T-cell (primary cell): ENCODE measurements at places on chromosomes 2 and 18.

DNA sequence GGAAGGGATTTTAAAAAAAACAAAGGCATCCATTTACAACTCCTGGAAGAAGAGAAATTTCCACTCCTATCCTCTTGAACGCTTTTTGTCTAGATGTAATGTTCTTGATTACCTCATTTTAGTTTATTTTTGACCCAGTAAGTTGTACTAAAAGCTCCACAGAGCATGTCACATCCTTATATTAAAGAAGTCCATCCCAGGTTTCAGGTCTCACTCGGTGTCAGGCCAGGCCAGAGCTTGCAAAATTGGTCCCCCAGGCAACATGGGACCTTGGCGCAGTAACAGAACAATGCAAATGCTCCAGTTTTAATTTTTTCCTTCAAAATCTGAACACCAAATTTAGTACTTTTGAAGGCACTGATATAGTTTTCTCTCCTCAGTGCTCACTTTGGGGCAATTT, 218.4 kb upstream of the REV1 start:
- DNase-seq = no peak

GRCh38 chr2:226184940-226185615, 614.5 kb downstream of the IRS1 start:
- DNase-seq = no peak

DNA sequence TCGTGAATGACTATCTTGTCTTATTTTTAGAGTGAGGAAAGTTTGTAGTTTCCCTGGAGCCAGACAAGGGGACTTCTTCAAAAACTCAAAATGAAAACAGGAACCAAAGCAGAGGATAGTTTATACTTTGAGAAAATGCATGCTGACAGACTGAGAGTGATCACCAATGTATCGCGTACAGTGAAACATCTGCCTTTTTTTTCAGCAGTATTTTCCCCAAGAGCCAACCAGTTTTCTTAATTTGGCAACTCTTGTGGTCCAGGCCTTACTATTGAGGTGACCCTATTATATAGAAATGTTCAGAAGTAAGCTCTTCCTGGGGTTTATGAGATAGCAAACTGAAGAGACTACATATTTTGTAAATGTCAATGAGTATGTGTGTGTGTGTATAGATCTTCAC, 153.7 kb upstream of the VRK2 start:
- DNase-seq = no peak

DNA sequence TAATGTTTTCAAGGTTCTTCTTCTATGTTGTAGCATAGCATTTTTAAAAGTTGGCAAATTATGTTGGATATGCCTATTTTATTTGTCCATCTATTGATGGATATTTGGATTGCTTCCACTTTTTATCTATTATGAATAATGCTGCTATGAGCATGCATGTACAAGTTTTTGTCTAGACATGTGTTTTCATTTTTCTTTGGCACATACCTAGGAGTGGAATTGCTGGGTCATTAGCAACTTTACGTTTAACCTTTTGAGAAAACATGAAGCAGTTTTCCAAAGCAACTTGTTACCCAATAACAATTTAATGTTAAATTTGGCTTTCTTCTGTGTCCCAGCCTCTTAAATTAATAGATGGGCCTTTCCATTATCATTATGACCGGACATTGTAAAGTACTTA, 30.3 kb downstream of the DNAH6 start:
- DNase-seq = no peak

GRCh38 chr2:190119257-190119656, 56.7 kb upstream of the MSTN start:
- peak; percentile 11 for DNase-seq

GRCh38 chr2:59585655-59586054, 967.8 kb downstream of the BCL11A start:
- DNase-seq = no peak

DNA sequence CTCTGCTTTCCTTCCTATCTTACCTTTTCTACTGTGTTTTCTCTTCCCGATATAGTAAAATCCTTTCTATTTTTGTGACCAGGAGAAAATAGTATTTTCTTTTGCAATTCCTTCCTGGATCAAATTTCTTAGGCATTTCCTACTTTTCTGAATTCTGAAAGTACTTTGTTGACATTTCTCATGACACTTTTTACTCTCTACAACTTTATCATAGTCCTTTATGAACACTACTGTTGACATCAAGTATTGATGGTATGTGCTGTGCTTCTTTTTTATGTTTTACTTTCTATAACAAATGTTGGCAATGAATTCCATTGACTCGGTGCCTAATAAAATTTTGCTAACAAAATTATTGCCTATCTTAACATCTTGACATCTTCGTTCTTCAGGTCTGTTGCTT, 217.7 kb upstream of the TCF4 start:
- DNase-seq = no peak

DNA sequence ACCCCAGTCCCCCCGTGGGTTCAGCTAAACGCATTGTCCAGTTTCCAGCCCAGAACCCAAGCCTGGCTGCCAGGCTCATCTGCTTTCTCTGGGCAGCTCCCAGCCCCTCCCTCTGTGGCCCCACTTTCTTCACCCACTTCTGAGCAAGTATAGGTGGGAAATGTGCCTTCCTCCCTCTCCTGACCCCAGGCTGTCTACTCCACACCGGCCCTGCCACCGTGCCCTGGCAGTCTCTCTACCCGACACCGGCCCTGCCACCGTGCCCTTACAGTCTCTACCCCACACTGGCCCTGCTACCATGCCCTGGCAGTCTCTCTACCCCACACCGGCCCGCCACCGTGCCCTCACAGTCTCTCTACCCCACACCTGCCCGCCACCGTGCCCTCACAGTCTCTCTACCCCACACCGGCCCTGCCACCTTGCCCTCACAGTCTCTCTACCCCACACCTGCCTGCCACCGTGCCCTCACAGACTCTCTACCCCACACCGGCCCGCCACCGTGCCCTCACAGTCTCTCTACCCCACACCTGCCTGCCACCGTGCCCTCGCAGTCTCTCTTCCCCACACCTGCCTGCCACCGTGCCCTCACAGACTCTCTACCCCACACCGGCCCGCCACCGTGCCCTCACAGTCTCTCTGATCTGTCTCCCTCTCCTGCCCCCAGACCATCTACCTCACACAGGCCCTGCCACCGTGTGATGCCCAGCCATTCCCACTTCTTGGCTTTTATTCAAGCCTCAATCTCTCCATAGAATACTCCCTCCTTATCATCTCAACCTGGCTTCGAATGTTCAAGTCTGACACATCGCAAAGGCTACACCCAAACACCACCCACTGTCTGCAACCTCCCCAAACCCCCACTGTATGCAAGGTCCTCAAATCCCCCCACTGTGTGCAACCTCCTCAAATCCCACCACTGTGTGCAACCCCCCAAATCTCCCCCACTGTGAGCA, 108.9 kb downstream of the TPO start:
- no peak for DNase-seq

GRCh38 chr18:11544060-11544633, 65.2 kb upstream of the SLC35G4 start:
- no peak for DNase-seq

DNA sequence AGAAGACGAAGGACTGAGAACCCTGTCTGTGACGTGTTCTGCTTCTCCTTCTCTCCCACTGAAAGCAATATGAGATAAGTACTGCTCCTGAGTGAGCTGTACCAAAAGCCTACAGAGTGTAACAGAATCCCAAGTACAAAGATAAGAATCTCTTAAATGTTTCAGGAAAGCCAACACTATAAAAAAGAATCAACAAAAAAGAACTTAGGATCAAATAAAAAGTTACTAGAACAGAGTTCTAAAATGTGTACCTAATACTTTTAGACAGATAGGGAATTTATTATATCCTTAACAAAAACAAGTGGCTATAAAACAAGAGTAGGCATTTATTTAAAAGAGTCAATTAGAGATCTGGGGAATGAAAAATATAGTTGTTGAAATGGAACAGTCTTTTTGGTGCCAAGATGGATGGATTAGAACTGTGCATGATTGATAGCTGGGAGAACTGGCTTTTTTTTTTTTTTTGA, 49.0 kb downstream of the NCOA1 start:
- DNase-seq = no peak

- DNase-seq = no peak
These were observed 31.0 kb upstream of the GALR1 start for GRCh38 chr18:77218642-77219041.

DNA sequence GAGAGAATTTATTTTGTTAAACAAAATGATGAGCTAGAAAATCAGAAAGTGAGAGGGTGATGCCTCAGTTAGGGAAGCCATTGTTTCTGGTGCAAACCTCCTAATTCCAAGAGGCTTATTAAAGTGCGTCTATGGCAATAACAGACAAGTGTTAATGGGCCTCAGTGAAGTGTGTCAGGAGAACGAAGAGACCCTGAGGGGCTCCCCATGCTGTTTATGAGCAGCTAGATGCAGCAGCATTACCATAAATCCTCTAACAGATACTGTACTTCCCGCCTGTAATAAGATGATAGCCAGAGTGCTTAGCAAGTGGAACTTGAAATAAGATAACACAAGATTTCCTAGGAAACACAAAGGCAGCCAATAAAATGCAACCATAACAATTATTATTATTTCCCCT, 157.4 kb downstream of the MYT1L start:
- no peak for DNase-seq

GRCh38 chr2:139963863-139964355, 1183.7 kb upstream of the NXPH2 start:
- no peak for DNase-seq

GRCh38 chr2:131009713-131010475, 83.4 kb downstream of the FAM168B start:
- no peak for DNase-seq

DNA sequence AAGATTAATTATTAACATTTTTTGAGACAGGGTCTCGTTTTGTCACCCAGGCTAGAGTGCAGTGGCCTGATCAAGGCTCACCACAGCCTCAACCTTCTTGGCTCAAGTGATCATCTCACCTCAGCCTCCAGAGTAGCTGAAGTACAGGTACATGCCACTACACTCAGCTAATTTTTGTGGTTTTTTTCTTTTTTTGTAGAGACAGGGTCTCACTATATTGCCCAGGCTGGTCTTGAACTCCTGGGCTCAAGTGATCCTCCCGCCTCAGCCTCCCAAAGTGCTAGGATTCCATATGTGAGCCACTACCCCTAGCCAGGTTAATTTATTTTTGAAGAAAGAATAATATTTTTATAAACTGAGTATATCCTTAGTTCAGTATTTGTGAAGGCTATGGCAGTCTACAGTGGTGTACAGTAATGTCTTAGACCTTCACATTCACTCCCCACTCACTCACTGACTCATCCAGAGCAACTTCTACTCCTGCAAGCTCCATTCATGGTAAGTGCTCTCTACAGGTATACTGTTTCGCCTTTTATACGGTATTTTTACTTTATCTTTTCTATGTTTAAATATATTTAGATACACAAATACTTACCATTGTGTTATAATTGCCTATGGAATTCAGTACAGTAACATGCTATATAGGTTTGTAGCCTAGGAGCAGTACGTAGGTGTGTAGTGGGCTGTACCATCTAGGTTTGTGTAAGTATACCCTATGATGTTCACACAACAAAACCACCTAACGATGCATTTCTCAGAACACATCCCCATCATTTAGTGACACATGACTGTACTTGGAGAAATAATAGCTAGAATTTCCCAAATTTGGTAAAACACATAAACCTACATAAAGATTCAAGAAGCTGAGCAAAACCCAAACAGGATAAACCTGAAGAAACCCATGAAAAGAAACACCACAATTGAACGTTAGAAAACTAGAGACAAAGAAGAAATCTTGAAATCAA, 38.6 kb downstream of the MGAT4A start:
- no peak for DNase-seq

- no peak for DNase-seq
These were observed 33.2 kb upstream of the CCDC88A start for GRCh38 chr2:55452879-55453278.

DNA sequence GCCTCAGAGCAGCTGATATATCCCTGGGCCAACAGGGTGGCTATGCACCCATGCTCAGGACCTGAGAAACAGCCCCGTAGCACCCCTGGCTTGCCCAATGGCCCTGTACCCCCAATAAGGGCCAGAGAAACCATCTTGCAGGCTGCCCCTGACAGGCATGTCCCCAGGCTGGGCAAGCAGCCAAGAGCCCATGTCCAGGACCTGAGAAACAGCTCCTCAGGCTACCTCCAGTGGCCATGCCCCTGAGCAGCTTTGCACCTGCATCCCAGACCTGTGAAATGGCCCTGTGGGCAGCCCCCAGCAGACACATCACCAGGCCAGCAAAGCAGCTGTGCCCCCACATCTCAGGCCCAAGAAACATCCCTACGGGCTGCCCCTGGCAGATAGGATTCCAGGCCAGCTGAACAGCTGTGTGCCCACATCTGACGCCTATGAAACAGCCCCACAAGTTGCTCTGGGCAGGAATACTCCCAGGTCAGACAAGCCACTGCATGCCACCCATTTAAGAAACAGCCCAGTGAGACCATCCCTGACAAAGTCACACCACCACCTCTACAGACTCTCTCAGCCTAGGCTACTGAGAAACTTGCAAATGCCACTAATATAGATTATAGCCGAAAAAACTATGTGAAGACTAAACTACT, 84.1 kb downstream of the TMEM237 start:
- DNase-seq = no peak

DNA sequence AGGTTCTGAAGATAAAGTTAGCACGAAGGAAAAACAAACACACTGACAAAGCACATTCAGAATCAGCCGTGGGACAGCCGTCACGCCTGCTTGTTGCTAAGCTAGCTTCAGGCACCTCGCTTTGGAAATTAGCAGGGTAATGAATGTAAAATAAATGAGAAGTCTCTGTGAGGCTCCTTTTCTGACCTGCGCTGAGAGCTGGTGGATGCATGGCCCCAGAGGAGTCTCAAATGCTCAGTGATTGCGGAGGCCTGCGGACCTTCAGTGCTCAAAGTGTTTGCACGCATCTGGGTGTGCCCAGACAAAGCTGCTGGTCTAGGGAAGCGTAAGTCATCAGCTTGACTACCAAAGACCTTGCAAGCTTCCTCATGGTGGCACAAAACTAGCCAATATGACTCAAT, 50.6 kb downstream of the CD8B2 start:
- DNase-seq = no peak

DNA sequence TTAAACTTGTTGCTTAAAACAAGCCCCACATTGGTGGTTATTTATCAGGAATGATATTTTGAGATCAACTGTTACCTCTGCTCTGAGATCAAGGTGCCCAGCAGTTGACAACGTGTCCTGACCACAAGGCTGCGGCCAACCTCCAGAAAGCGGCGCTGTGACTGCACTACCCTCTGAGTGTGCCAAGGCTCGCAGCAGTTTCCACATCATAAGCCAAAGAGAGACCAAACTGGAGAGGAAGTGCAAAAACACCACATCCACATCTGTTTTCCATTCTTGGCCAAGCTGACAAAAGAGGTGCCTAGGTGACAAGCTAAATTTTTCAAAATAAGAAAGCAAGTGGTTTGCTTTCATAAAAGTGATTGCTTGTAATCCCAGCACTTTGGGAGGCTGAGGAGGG, 410.8 kb upstream of the POU3F3 start:
- no peak for DNase-seq

- no peak for DNase-seq
These were observed 2.7 kb upstream of the ZC3H8 start for GRCh38 chr2:112257575-112257974.

DNA sequence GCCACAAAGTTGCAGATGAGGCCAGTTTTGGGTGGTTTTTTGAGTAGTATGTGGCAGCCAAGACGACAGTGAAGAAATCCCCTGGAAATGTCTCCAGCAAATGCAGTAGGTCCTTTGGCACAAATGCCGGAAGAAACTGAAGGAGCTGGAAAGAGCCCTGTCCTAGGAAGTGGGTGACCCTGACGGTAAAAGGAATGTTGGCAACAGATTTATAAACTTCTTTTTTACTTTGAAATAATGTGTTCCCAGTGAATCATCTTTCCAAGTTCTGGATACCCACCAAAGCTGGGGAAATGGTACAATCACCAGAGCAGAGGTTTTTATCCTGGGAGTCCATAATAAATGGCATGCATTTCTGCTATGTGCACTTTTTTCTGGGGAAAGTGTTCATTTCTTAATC, 112.9 kb downstream of the CSRNP3 start:
- DNase-seq = no peak
